Right atrium auricular region (tissue), 2 donors: ENCODE measurements at places on chromosomes 1 and 21. TPM values are rescaled to one million over a fixed set of nuclear protein-coding genes. Genes with fewer than 3 reads are reported as not detected.
A peak's percentile ranks its signal among the peaks of the same experiment; 100 is the strongest.

GRCh38 chr1:34532113-34532512, 222.7 kb upstream of the GJB5 start:
- DNase-seq: no peak

GRCh38 chr1:225253173-225253572, 174.7 kb downstream of the LBR start:
- DNase-seq: no peak

GRCh38 chr1:85240643-85241042, 18.8 kb downstream of the C1orf52 start:
- no peak for DNase-seq

The EFNA1 gene
- total RNA-seq: 41.4 TPM

DNA sequence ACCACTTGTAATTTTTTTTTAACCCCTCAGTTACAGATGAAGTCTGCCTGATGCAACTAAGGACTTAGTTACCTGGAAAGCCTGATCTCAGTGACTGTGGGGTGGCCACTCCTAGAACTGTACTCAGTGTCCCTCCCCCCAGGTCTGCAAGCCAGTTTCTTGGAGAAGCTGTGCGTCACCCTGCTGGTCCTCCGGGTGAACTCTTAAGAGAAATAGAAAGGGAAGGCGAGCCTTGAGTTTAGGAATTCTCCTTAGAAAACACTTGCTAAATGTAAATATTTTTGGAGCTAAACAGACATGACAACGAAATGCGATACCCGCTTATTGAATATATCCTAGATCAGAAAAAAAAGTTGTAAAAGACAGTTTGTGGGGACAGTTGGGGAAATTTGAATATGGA, 730 bp downstream of the SLC16A4 start:
- DNase-seq: peak; percentile 75

DNA sequence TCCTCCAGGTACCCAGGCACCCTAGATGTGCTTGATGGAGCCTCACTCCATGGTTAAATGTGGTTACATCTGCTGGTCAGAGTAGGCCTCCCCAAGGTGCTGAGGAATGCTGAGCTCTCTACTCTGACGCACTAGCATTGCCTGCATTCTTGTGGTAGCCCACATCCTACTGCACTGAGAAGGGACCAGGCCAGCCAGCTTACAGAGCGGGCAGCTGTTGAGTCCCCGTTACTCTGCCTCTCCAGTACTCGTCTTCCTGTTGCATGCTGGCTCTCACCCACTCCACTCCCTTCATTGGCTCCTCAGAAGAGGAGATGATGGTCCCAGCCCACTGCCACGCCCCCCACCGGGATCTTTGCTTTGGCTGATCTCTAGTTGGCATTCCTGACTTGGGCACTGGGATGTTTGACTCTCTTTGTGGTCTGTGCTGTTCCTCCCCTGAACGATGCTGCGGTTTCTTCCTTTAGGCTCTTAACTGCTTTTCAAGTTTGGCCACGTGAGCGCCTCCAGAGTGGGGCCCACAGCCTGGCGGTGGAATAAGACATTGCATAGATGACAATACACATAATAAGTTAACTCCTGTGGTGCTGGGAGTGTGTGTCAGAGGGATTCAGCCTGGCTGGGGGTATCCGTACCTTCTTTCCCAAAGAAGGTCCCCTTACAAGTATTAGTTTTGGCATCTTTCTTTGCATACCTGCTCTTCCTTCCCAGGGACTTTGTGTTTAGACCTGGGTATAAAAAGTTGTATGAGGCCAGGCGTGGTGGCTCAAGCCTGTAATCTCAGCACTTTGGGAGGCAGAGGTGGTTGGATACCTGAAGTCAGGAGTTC, 18.6 kb downstream of the AZIN2 start:
- DNase-seq: no peak

- no peak for DNase-seq
Observed at GRCh38 chr1:77220687-77221463, 1.6 kb upstream of the PIGK start.

The CGN gene
- 5.4 TPM for total RNA-seq

DNA sequence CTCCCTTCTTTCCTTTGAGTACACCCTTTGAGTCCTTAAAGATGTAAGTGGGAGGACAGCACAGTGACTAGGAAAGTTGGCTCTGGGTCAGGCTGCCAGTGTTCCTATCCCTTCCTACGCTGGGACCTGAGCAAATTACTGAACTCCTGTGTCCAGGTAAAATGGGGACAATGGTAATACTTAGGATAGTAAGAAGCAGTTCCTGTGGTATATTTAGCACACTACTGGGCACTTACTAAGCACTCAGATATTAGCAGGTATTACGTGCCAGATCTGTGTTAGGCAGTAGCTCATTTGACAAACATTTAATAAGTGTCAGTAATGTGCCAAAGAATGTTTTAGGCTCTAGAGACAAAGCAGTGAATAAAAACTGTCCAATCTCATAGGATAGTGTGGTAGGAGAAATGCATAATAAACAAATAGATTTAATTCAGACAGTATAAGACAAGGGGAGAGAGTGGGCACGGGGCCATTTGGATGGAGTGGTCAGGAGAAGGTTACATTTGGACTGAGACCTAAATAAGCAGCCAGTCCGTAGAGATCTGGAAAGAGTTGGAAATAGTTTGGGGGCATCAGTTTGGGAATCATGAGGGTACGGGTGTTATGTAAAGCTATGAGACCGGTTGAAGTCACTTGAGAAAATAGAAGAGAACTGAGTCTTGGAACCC, 26.2 kb upstream of the ZFP69B start:
- DNase-seq: no peak

The EDN2 gene
- not detected for total RNA-seq

DNA sequence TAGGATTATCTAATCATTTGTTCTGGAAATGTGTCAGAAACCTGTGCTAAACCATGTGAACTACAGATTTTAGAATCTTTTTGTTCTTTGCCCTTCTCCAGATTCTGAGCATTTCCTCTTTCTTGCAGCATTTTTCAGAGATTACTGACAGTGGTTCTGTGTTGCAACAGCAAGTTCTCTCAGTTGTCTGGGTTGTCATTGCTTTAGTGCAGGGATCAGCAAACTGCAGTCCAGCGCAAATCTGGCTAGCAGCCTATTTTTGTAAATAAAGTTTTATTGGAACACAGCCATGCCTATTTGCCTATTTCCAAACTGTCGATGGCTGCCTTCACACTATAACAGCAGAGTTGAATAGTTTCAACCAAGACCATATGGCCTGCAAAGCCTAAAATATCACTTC, 66.3 kb upstream of the LRRC8D start:
- no peak for DNase-seq

The SLC45A1 gene
- total RNA-seq: 3.0 TPM

DNA sequence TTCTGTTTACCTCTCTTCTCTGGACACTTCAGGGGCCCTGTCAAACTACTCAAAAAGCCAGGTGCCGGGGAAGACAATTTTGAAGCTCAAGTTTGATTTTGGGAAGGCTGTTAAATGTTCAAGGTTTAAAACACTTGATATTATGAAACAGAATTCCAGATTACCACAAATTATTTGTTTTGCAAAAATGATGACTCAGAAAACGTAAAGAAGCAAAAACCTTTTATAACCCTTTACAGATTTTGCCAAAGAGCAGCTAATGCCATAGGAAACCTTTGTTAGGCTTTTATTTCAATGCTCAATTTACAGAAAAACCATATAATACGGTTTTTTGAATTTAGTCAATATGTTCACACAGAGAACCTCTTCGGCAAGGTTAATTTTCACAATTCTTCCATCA, 593.4 kb upstream of the ZP4 start:
- DNase-seq: no peak

DNA sequence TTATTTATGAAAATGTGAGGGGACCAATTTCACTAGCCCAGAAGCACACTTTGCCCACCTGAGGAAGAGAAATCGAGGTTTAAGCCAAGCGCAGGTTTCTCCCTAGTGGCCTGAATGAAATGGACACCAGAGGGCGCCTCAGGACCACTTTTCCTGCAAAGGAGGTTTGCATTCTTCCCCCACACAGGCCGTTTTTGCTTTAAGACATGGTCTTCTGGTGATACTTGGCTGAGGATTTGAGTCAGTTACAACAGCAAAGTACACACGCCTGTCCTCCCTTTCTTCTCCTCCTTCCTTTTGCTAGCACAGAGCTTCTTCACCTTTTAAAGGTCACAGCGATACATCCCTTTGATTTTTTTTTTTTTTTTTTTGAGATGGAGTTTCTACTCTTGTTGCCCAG, 5.4 kb downstream of the PLA2G2E start:
- peak; percentile 85 for DNase-seq

- DNase-seq: no peak
Observed at GRCh38 chr1:215084621-215085020, 2.1 kb downstream of the KCNK2 start.

DNA sequence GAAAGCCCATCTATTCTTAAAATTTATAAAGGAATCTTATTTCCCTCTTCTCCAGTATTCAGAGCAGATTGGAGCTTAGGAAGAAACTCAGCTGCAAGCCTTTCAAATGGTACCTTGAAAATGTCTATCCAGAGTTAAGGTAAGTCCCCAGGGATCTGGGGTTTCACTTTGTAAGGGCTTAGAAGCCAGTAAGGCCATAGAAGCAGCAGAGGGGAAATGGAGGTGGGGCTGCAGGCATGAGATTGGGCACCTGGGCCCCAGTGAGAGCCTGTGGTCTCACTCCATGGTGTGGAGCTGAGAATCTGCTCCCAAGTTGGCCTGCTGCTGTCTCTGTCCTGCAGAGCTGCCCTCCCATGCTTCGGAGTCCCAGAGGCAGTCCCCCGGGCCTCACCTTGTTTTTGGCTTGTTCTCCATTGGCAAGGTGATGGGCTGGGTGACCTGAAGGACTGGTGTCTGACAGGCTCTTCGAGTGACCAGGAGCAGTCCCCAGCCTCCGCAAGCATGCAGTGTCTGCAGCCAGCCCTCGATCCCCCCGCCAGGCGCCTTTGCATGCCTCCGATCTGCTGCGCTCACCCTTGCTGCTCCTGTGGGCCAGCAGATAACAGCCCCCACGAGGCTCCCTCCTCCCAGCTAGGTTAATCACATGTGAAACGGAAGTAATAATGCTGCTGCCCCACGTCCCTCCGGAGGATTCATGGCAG, 163.1 kb downstream of the PGBD5 start:
- DNase-seq: no peak

The BNIPL gene
- total RNA-seq: 0.22 TPM

The TIE1 gene
- 23.6 TPM for total RNA-seq

- DNase-seq: no peak
Observed at GRCh38 chr1:107194380-107194779, 53.5 kb downstream of the NTNG1 start.

- DNase-seq: no peak
Observed at GRCh38 chr1:96683931-96684330, 37.7 kb upstream of the PTBP2 start.

The CYP4A11 gene
- not detected for total RNA-seq

GRCh38 chr1:11664336-11665065, 501 bp downstream of the FBXO6 start:
- DNase-seq: no peak

DNA sequence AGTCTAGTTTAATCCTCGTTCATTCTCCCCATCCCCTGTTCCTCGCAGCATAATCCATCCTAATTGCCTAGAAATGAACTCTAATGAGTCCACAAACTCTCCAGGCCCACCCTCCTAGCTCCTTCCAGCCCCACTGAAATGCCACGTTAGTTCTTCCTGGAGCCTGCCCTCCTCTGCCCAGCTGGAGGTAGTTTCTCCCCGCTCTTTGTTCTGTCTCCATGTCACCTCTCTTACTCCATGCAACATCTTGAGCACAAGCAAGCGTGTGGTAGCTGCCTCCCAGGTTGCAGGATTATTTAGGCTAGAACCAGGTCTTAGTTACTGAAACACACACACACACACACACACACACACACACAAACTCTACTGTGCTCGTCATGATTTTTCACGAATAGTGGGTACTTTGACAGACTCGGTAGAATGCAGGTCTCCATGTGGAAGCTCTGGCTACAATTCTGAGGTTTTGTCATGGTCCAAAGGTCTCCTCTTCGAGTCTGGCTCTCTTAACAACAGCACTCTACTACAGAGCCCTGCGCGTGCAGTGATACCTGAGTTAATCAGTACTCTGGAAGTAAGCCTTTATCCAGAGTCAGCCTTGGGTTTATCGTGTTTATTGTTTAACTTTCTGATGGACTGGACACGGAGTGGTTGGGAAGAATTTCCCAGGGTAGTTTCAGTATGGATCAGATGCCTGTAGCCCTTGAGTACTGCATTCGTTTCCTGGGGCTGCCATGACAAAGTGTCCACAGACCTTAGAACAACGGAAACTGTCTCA, 27.5 kb downstream of the HUNK start:
- no peak for DNase-seq

The AMY1C gene
- not detected for total RNA-seq

- peak; percentile 59 for DNase-seq
Observed at GRCh38 chr1:54549181-54549924, 1.3 kb downstream of the ACOT11 start.

The F11R gene
- 11.2 TPM for total RNA-seq

GRCh38 chr1:204359474-204360255, at the start of gene PLEKHA6:
TSS of gene PLEKHA6 (minus strand) at chr1:204359929. CDS start at chr1:204273727, 86,202 bp downstream.
- no peak for DNase-seq

DNA sequence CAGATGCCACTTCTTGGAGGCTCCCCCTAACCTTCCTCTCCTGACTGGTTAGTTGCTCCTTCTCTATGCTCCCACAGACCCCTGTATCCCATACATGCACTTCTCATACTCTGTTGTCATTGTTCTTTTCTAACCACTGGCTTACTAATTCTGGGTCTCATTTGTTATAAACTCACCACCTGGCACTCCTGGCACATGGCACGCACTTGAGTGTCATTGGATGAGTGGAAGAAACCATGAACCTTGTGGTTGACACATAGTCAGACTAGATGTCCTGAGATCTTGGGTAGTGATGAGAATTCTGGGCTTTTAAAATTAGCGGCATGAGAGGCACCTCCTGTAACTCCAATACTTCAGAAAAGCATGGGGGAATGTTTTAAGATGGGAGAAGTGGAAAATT, 49.3 kb downstream of the TRIM62 start:
- DNase-seq: no peak

GRCh38 chr1:65791801-65792668, 660 bp upstream of the PDE4B start:
- no peak for DNase-seq

The LIN28A gene
- total RNA-seq: not detected

DNA sequence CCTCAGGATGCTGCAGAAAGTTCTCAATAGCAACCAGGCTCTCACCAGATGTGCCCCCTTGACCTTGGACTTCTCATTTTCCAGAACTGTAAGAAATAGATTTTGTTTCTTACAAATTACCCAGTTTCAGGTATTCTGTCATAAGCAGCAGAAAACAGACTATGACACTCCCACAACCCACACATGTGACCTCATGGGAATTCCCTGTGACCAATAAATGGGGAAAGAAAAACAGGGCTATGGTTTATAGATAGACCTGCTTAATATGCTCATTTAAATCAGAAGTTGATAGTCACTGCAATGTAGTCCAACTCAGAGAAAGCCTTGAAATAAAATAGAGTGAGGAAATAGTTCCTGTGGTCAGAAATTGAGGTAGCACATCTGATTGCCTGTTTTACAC, 380.9 kb upstream of the PTBP2 start:
- DNase-seq: no peak
